K562 (cell line): ENCODE measurements at places on chromosomes 5 and 9. TPM values are rescaled to one million over a fixed set of nuclear protein-coding genes. Genes with fewer than 3 reads are reported as not detected.

GRCh38 chr5:1552521-1553255 lies 28.9 kb upstream of the LPCAT1 start:
- H3K4me3 ChIP-seq: no peak overlapping the region
- no peaks in the 10 kb centered on the region for H3K36me3 ChIP-seq
- peaks cover 75% of the 10 kb centered on the region for H3K27me3 ChIP-seq
- peaks cover 22% of the 10 kb centered on the region for H3K4me1 ChIP-seq
- no peak for DNase-seq

DNA sequence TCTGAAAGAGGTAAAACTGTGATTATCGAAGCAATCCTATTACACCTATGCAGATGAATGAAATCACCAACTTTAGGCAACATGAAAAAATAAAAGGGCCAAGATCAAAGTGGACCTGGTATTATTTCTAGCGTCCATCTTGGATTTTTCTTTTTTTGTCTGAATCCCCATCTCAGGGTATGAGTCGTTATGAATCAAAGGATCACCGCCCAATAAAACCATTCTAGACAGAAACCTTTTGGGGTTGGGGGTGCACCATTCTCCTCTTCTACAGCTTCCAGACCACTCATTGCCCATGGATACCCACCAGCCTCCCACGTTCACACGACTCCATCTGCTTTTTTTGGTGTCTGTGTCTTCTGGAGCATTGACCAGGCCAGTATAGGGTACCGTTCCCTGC lies 33.4 kb downstream of the MAP1B start:
- no peaks in the 10 kb centered on the region for H3K27me3 ChIP-seq
- peaks cover 4% of the 10 kb centered on the region; the same call in 1 of the 3 replicates for H3K36me3 ChIP-seq
- no peak for DNase-seq

GRCh38 chr5:2094616-2094995 lies 211.9 kb upstream of the IRX4 start:
- H3K27me3 ChIP-seq: peaks cover 7% of the 10 kb centered on the region; the same call in 2 of the 3 replicates
- H3K27ac ChIP-seq: no peak overlapping the region
- no peak for DNase-seq
- H3K36me3 ChIP-seq: no peaks in the 10 kb centered on the region
- H3K4me1 ChIP-seq: peaks cover 5% of the 10 kb centered on the region; the same call in 1 of the 2 replicates

DNA sequence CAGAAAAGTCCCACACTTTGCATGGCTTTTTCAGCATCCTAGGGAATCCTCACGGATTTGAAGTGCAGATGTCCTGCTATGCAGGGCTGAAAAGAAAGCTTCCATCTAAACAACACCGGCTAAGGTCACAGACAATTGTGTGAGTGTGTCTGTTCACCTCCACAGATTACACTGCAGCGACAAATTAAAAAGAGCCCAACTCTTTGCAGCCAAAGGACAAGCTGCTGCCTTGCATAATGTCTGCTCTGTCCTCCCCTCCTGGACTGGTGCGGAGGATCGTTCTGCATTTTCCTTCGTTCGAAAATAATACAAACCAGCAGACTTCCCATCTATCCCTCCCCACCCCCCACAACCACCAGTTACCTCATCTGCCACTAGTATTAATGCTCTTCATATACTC lies 169.1 kb downstream of the MED27 start:
- no peak for DNase-seq
- no peaks in the 10 kb centered on the region for H3K4me1 ChIP-seq
- H3K27me3 ChIP-seq: no peaks in the 10 kb centered on the region
- H3K27ac ChIP-seq: no peak overlapping the region
- no peaks in the 10 kb centered on the region for H3K36me3 ChIP-seq

GRCh38 chr5:84218546-84218945 lies 166.1 kb downstream of the EDIL3 start:
- no peaks in the 10 kb centered on the region for H3K27me3 ChIP-seq
- H3K4me1 ChIP-seq: no peaks in the 10 kb centered on the region
- H3K4me3 ChIP-seq: no peak overlapping the region
- no peak for DNase-seq
- no peaks in the 10 kb centered on the region for H3K36me3 ChIP-seq
- no peak overlapping the region for H3K27ac ChIP-seq

- H3K4me3 ChIP-seq: no peak overlapping the region
- no peaks in the 10 kb centered on the region for H3K27me3 ChIP-seq
- H3K4me1 ChIP-seq: no peaks in the 10 kb centered on the region
- H3K36me3 ChIP-seq: no peaks in the 10 kb centered on the region
These were observed 173.4 kb downstream of the NDUFS4 start for GRCh38 chr5:53733853-53734252.

DNA sequence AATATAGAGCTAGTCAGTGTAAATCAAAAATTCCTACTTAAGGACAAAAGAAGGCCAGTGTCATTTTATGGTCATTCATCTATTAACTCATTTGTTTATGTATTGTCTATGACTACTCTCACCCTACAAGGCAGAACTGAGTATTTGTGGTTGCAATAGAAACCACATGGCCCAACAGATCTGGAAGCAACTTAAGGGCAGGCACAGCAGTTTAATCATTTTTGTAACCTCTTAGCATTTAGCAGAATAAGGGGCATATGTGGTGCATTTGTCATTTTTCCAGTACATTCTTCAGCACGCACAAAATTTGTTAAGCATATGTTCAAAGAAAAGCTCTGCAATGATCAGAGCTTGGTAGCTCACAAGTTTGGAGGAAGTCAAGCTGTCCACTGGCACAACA lies 1.1 kb downstream of the FKBP15 start:
- peak overlapping the region; percentile 71 for H3K27ac ChIP-seq
- H3K4me3 ChIP-seq: peak overlapping the region; percentile 76
- peaks cover 20% of the 10 kb centered on the region; the same call in 1 of the 3 replicates for H3K36me3 ChIP-seq
- H3K4me1 ChIP-seq: 0 out of 2 replicates have a peak, but pooled peaks cover 3% of the 10 kb centered on the region
- DNase-seq: peak; percentile 21

PCDHB15 gene
- 0.07 TPM in 1 of 2 replicates, not detected in the other for total RNA-seq

PTGDS gene
- 4.6 and 4.7 TPM in 2 replicates for total RNA-seq

MOB3B gene
- total RNA-seq: 11.7 and 12.8 TPM in 2 replicates
